ENCODE measurements at places on chromosomes 11 and 22.
A peak's percentile ranks its signal among the peaks of the same experiment; 100 is the strongest.

DNA sequence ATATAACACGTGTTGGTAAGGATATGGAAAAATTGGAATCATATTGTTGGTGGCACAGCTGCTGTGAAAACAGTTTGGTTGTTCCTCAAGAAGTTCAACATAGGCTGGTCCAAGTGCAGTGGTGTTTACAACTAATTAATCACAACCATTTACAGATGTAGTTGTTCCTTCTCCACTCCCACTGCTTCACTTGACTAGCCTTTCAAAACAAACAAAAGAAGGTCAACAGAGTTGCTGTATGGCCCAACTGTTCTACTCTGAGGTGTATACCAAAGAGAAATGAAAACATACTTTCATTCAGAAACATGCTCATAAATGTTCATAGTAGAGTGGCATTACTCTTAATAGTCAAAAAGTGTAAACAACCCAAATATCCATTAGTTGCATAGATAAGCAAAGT lies 36.6 kb upstream of the ACAT1 start:
- DNase-seq, result no peak

- DNase-seq, result no peak
These were observed 18.6 kb downstream of the PICALM start for GRCh38 chr11:86050196-86050709.

- DNase-seq, result no peak
These were observed 44.6 kb downstream of the FZD4 start for GRCh38 chr11:86910592-86910991.

DNA sequence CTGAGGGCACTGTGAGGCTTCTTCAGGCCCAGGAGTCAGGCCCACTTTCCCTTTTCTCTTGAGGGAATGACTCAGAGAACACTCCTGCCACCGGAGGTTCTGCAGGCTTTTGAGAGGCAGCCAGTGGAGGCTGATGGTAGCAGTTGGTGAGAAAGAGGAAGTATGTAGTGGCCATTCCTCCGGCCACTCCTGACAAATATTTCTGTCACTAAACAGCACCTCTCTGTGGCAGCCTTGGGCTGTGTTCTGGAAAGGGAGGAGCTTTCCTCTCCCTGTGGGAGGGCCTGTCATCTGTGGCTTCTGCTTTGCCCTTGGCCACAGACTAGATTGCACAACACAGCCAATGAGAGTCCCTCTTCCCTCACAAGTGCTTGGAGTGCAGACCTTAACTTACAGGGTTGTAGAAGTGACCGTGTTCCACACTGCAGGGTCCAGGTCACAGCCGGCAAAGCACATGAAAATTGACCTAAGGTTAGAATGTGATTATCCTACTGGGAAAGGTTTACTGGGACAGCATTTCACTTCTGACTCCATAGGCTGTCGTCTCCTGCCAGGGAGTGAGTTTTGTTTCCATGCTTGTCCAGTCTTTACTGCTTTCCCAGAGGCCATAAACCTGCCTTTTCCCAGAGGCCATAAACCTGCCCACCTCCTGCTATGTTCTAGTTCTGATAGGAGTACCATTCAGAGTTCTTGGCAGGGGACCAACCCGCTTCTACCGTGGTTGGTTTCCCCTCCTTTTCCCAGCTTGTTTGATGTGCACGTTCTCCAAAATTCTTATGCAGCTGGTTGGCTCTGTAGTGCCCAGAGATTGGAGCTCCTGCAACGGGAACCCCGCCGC lies 33.3 kb downstream of the MARK2 start:
- DNase-seq, result peak; percentile 66

DNA sequence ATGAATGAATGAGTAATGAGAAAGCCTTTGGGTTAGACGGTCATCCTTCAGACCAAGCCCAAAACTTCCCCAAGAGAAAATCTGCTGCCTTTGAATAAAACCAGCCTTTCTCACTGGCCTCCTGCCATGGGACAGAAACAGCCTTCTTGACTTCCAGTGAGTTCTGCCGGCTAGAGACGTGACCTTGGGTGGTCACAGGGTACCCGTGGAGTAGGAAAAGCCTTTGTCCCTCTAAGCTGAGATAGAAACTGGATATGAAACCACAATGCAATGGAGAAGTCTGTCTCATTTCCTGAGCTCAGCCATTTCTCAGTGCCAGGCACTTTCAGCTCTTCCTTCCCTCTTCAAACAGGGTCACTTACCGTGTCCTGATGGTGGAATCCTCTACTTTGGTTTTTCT lies 21.2 kb upstream of the YWHAH start:
- DNase-seq, result no peak

DNA sequence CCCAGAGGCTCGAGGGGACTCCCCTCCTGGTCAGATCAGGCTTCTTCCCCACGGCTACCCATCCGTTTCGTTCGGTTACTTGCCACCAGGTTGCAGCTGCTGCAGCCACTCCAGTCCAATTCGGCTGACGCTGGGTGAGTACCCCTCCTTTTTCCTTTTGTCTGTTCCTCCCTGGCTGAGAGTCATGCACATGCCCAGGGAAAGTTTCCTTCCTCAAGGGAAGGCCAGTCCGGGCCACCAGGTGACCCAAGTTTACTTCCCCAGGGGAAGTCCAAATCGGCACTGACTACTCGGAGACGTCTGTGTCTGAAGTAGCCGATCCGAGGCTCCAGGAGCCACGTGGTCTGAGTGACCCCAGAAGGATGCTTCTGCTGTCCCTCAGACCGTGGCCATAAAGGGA lies 13.2 kb upstream of the OR56A3 start:
- DNase-seq, result no peak

GRCh38 chr11:115787302-115787701 lies 283.1 kb upstream of the CADM1 start:
- no peak for DNase-seq

- no peak for DNase-seq
These were observed 972 bp upstream of the TSSC4 start for GRCh38 chr11:2399488-2400068.
